Stimulated activated CD4-positive, alpha-beta T cell treated with anti-CD3 and anti-CD28 coated beads, Interleukin-4, amount 100 ng/mL, for 4 hours (primary cell): ENCODE measurements at places on chromosomes 2 and 18.

DNA sequence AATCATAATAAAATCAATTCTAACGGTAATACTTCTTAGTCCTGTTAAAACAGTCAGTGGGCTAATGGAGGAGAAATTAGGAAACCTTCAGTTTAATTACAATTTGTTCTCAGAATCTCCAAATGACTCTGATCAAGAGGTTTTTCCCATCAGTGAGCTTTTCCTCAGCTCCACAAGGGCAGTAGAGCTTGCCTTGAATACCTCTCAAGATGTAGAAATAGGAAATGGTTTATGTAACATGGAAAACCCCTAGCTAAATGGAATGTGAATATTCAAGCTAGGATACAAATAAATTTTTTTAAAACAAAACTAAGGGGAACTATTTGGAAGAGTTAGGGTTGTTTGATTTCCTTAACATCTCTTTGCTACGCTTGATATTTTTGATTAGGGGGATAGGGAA, 87.5 kb downstream of the PLEKHM3 start:
- no peak for DNase-seq

- no peak for DNase-seq
Observed at GRCh38 chr18:6280211-6280743, 134.4 kb downstream of the L3MBTL4 start.

DNA sequence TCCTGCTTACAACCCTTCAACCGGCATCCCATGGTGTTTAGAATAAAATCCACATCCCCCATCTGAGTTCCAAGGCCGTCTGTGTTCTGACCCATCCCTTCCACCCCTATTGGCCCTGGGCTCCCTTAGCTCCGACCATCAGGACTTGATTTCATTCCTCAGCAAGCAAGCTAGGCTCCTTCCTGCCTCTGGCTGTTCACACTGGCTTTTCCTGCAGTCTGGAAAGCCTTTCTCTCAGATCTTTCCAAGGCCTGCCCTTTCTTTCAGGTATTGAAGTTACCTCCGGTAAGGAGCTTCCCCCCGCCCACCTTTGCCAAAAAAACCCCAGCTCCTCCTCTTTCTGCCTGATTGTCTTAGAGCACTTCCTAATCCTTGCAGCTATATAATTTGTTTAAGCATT, 86.8 kb downstream of the CLIP4 start:
- DNase-seq = no peak

GRCh38 chr2:6864231-6864754, 1.4 kb downstream of the CMPK2 start:
- DNase-seq = no peak

- peak; percentile 30 for DNase-seq
Observed at GRCh38 chr2:238024986-238025385, 35.8 kb upstream of the SCLY start.

GRCh38 chr2:42809819-42810120, 17.4 kb upstream of the HAAO start:
- DNase-seq = no peak

DNA sequence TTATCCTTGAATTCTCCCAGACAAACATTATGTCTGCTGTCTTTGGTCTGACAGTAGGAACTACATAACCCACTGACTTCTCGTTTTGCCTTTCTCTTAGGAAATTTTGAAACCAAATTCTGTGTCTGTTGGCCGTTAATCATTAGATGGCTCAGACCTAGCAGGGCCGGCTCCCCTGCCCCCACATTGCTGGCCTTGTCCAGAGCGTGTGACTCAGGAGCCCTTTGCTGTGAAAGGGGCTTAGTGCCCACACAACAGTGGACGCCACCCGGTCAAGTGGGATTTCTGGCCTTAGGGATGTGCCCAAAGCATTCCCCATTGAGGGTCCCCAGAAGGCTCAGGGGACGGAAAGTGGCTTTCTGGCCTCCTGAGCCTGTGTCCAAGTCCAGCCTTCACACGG, 137.5 kb downstream of the CTIF start:
- no peak for DNase-seq

DNA sequence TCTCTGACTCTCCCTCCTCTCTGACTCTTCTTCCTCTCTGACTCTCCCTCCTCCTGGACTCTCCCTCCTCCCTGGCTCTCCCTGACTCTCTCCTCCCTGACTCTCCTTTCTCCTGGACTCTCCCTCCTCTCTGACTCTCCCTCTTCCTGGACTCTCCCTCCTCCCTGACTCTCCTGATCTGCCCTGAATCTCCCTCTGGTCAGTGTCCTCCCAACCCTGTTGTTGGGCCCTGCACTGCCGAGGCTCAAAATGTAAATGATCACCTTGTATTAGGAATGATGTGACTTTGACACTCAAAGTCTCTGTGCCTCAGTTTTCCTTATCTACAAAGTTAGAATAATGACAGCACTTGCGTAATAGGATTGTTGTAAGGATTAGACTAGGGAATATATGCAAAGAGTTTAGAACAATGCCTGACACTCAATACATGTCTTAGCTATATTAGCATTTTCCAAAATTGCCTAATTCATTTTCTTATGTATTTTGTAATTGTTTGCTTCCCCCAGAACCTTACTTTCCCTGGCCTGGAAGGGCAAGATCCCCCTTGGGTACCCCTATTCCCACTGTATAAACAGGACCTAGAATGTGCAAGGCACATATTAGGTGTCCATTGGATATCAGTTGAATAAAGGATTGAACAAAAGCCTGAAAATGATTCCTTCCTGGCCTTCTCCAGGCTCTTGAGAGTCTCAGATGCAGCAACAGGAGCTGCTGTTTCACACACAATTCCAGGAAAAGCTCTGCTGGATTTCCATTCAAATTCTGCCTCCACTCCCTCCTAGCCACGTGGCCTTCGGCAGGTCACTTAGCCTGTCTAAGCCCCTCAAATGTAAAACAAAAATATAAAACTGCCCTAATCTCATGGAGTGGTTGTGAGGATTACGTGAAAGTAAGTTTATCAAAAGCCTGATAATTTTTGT, 170.1 kb downstream of the INHBB start:
- DNase-seq = no peak

- no peak for DNase-seq
Observed at GRCh38 chr2:239375278-239376061, 25.4 kb downstream of the HDAC4 start.

DNA sequence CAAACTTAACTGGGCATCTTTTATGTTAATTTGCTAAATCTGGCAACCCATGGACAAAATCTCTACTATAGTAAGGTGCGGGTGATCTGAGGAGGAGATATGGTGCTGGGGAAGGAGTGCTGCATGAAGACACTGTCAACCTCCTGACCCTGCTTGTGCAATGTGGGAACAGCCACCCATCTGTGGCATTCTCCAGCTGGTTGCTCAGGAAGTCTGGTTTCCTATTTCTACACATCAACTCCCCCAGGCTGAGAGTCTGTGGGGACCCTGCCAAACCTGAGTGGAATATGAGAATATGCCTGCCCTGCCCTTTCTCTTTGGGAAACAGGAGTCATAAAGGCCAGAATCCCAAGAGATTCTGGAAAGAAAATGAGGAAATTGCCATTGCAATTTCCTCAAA, 60.1 kb upstream of the PAX3 start:
- DNase-seq = no peak

DNA sequence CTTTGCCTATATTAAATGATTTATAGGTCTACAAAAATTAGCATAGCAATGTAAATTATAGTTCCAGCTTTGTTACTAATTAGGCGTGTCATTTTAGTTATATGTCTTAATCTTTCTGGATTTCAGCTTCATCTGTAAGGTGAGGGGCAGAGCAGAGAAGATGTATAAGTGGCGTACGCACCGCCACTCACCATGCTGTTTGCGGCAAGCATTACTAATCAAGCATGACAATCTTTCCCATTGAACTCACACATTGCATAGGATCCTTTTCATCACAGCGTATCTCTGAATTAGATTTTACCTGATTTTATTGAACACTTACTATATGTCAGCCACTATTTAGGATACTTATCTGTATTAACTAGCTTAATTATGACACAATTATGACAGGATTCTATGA, 183.6 kb upstream of the DLGAP1 start:
- DNase-seq = no peak

- no peak for DNase-seq
Observed at GRCh38 chr2:165522719-165523118, 53.2 kb downstream of the CSRNP3 start.

DNA sequence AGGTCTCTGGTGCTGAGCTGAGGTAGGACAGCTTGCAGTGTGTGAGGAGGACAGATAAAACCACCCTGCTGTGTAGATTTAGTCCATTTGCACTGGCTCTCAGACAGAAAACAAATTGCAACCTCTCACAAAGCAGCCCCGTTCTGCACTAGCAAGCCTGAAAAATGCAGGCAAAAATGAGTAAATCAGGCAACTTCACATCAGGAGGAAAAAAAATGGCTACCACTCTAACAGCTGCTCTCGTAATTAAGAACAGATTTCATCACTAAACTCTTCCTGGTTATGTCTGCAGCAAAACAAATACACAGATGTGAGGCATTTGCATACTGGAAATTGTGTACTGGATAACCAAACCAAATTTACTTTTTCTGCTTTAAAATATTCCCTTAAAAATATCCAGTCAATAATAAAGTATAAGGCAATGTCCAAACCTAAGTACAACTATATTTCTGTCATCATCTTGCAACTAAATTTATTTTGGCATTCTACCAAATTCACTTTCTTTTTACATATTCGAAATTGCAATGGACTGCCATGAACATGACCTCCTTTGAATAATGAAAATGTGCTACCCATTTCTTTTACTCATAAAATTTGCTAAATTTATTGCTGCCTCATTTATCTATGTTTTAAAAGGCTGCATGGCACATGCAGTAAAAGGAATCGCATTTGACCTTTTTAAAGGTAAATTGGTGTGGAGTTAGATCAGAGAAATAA, 157.4 kb downstream of the AFF3 start:
- DNase-seq = no peak

- DNase-seq = no peak
Observed at GRCh38 chr18:3793545-3793944, 343.6 kb downstream of the TGIF1 start.

- no peak for DNase-seq
Observed at GRCh38 chr2:64975232-64975821, 13.9 kb upstream of the SLC1A4 start.

- peak; percentile 37 for DNase-seq
Observed at GRCh38 chr2:227871375-227871791, at the start of gene DAW1. TSS of gene DAW1 (plus strand) at chr2:227871631. CDS start at chr2:227871690, 59 bp downstream.

GRCh38 chr2:2853346-2853745, 522.3 kb upstream of the MYT1L start:
- no peak for DNase-seq

- no peak for DNase-seq
Observed at GRCh38 chr2:237919593-237919992, 47.2 kb upstream of the UBE2F start.

DNA sequence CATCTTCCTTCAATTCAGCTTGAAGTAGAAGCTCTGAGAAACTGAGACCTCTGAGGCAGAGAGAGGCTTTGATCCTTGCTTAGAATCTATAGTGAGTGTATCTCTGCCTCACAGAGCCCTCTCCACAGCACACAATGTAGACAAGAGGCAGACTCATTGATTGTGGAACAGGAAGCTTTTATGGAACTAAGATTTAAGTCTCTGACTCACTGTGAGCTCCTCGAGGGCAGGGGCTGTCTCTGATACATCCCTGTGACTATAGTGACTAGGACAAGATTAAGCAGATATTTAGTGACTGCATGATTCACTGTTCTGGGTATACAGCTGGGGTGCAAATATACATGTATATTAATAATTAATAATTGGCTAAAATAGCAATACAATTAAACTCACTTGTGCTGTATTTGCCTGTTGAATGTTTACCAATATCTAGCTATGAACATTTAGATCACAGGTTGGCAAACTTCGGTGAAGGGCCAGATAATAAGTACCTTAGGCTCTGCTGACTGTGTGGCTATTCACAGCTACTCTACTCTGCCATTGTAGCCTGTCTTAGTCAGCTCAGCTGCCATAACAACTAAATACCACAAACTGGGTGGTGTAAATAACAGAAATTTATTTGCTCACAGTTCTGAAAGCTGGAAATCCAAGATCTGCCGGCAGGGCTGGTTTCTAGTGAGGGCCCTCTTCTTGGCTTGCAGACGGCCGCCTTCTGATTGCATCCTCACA, 54.4 kb downstream of the ARHGEF4 start:
- DNase-seq = no peak

- DNase-seq = no peak
Observed at GRCh38 chr2:9106338-9107167, 100.1 kb upstream of the ASAP2 start.

DNA sequence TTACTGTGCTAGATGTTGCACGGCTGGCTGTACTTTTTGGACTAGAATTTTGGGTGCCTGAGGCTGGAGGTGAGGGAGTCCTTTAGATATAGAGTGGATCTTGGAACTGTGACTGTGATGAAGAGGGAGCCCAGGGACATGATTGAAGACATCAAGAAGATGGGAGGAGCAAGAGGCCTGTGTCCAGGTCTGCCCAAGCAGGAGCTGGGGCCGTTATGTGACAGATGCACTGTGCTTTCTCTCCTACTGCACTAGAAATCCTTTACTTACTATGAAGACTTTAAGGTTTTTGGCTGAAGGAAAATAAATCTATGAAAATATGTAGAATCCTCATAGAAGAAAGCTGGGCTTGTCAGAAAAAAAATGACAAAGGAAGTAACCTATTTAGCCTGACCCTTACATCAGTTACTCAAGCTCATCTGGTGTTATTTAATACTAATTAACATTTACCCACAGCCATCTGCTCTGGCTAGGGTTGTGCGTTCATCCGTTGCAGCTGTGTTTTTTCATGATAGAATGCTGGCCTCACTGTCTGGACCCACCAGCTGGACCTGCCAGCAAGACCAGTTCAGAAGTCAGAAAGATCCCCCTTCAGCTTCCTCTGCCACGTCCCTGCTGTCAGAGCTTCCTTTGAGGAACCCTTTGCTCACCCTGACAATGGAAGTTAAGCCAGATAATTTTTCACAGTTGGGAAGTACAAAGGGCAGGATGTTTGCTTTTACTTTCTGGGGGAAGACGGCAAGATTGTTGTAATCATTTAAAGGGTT, 16.7 kb downstream of the TSN start:
- DNase-seq = no peak

GRCh38 chr2:231684314-231685223, 23.8 kb upstream of the PTMA start:
- no peak for DNase-seq

GRCh38 chr2:188705191-188705590, 269.0 kb upstream of the COL3A1 start:
- no peak for DNase-seq

GRCh38 chr18:23377669-23378301, 75.3 kb upstream of the RIOK3 start:
- DNase-seq = no peak

GRCh38 chr18:56273541-56274219, 364.7 kb downstream of the TXNL1 start:
- DNase-seq = no peak

DNA sequence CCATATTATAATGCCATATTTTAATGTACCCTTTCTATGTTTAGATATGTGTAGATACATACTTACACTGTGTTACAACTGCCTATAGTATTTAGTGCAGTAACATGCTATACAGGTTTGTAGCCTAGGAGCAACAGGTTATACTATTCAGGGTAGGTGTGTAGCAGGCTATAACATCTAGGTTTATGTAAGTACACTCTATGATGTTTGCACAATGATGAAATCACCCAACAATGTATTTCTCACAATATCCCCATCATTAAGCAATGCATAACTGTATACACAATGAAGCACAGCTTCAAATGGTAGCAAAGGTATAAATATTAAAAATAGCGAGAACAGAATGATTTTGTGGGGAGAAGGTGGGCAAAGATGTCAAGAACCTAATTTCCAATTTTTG, 117.8 kb downstream of the DYM start:
- no peak for DNase-seq
